ENCODE measurements at places on chromosomes 6 and 20.

DNA sequence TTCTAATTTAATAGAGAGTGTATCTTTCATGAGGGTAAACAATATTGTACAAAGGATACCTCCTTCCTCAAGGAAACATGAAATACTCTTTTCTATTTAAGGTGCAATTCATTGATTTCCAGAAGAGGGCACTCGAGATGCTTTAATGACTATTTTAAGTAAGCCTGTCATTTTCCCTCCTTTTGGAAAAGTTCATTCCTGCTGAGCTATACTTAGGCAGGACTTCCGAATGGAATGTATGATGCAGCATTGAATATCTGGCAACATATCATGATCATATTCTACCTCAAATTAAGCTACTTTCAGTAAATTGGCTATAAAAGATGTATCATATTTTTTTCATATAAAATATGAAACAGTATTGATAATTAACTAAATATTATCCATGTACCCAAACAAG is 5.0 kb downstream of the DST start:
- DNase-seq: no peak

- no peak for DNase-seq
These were observed 12.3 kb downstream of the PREX1 start for GRCh38 chr20:48815537-48815936.

DNA sequence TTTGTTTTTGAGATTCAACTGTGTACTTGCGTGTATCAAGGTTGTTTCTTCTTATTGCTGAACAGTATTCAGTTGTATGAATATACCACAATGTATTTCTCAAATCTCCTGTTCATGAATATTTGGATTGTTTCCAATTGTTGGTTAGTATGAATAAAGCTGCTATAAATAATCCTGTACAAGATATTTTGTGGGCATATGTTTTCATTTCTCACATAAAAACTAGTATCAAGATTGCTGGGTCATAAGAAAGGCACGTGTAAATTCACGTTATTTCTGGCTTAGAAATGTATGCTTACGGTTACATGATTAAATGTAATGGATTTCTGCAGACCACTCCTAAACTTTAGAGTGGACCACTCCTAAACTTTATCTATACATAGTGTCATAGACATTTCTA is 96.6 kb downstream of the BTBD3 start:
- no peak for DNase-seq

DNA sequence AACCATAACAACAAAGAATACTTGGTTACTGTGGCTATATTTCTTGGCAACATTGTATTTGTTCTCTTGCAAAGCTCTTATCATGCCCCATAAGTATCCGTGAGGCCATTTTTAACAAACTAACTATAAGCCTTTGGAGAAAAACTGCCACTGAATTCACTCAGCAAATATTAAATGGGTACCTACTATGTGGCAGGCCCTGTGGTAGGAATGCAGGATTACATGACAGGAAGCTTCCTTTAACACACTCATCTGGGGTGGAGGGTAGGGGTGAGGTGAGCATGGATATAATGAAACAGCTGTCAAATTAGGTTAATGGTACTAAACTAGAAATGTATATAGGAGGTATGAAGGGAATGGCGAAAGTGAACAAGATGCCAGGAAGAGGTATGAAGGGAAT is 504.8 kb downstream of the MEI4 start:
- DNase-seq: no peak

- no peak for DNase-seq
These were observed 27.8 kb downstream of the PAQR8 start for GRCh38 chr6:52389626-52390360.

GRCh38 chr20:50120935-50121693 is 8.2 kb upstream of the UBE2V1 start:
- no peak for DNase-seq

GRCh38 chr6:15675536-15676220 is 12.8 kb upstream of the DTNBP1 start:
- DNase-seq: no peak

DNA sequence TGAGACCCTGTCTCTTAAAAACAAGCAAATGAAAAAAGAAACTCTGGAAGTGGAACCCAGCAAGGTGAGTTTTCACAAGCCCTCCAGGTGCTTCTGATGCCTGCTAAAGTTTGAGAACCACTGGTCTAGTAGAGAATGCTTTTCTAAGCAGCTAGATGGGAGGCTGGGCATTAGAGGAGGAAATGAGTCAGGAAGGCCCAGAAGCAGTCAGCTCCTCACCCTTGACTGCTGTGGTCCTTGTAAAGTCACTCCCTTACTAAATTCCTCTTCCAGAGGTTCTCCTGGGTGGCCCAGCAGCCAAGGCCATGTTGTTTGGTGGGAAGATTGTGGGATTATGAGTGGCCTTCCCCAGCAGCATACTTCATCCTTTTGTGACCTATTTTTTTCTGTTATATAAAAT is 52.0 kb upstream of the FYN start:
- no peak for DNase-seq

GRCh38 chr6:41170547-41171160 is 7.7 kb upstream of the TREM2 start:
- DNase-seq: no peak

DNA sequence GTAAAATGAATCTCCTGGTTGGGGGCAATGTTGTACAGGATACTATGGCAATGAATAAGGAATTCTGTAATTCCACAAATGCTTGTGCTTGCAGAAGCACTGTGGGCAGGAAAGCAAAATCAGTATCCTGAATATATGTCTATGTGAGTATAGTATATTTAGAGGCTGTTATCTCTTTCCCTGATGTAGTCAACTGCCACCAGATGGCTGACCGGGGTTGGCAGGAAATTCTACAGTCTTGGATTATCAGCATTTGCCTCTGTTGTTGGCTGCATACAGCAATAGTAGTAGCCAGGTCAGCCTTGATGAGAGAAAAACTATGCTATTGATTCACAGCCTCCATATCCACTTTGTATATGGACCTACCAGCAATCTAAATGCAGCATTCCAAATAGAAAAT is 425.1 kb upstream of the JAG1 start:
- DNase-seq: no peak

GRCh38 chr6:80938131-80938530 is 814.4 kb downstream of the TENT5A start:
- no peak for DNase-seq

- no peak for DNase-seq
These were observed 83.8 kb downstream of the ATXN1 start for GRCh38 chr6:16677458-16677857.

DNA sequence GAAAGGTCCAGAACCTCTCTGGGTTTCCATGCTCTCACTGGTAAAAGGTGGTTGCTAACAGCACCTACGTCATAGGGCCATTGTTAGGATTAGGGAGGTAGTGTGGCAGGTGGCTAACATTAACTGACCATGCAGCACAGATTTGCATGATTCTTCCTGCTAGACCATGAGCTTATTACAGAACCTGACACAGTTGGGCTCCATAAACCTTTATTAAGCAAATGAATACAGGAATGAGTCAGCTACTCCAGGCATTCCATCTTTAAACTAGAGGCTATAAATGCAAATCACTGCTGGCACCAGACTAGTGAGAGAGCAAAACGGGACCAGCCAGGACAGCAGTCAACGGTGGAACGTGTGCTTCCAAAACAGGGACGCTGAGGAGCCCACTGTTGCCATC is 440.1 kb downstream of the PTPRT start:
- DNase-seq: no peak

DNA sequence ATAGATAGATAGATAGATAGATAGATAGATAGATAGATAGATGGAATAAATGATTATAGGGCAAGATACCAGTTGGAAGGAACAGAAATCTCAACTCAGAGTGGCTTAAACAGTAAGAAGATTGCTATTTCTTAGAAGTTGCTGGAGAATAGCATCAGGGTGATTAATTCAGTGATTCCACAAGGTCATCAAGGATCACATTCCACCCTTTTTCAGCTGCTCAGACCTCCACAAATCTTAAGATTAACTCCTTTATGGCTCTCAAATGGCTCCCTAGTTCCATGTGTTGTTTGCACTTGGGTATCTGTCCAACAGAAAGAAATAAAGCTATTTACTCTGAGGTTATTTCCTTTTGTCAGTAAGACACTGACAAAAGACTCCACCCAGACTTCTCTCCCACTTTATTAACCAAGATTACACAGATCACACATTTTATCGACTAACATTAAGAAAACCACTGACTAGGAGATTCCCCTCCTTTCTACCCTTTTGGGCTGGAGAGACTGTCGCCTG is 68.3 kb upstream of the KIF16B start:
- DNase-seq: no peak

- DNase-seq: no peak
These were observed 44.1 kb upstream of the SLC22A1 start for GRCh38 chr6:160077526-160077925.

- DNase-seq: peak; percentile 20
These were observed 21.9 kb upstream of the CHMP4B start for GRCh38 chr20:33789109-33789857.

- DNase-seq: no peak
These were observed 19.3 kb upstream of the AKIRIN2 start for GRCh38 chr6:87721311-87721710.

- DNase-seq: no peak
These were observed 284.7 kb upstream of the HSF2 start for GRCh38 chr6:122114717-122115116.

GRCh38 chr20:49006446-49006980 is 39.6 kb upstream of the CSE1L start:
- no peak for DNase-seq

DNA sequence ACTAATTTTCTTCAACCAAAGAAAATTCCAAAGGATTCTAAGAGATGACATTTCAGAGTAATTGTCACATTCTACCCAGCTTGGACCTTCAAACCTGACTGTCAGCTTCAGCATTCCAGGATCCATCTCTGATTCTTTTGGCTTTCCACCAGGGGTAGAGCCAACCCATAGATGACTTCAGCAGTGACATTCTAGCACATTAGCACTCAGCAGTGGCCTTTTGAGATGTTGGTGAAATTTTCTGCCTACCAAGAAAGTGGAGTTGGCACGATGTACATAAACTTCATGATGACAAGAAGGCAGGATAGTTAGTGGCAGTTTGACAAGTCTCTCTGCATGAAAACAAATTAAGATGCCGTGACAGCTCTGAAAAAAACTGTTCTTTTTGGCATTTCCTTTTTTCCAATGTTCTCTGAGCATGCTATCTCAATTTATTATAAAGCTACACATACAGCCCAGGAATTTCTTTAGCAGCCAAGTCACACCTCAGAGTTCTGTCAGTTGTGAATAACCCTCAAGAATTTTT is 466.5 kb upstream of the RNF217 start:
- DNase-seq: no peak

DNA sequence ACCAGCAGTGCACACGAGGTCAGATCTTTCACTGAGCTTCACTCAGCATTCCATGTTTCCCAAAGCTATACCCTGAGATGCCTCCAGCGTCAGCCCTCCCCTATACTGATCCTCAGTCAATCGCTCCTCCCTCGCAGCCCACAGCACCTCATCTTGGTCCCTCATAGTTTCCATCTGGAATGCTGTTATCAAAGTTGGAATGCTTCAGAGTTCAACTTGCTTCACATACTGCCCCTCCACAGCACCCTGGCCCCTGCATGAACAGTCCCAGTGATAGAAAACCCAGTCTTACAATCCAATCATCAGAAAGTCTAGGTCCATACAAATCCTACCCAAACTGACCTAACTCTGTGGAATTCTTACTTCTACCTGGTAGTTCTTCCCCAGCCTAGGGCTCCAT is 20.0 kb downstream of the SPAG4 start:
- DNase-seq: no peak

- peak; percentile 9 for DNase-seq
These were observed 24.1 kb upstream of the ROS1 start for GRCh38 chr6:117449549-117450439.

GRCh38 chr6:47862731-47863130 is 80.9 kb downstream of the OPN5 start:
- no peak for DNase-seq

DNA sequence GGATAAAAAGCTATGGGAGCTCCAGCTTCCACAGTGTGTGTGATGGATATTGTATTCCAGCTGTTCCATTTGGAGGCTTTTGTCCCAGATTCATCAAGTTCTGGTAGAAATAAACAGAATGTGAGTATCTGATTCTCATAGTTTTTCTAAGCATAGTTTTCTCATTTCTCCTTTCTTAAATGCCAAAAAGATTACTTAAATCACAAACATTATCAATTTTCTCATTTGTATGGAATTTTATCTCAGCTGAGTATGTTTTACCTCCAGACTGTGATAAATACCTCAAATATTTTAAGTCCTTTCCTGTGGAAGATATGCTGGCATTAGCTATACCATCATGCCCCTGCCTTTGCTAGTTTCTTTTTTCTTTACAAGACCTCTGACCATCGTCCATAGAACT is 767.3 kb downstream of the TFAP2A start:
- no peak for DNase-seq

DNA sequence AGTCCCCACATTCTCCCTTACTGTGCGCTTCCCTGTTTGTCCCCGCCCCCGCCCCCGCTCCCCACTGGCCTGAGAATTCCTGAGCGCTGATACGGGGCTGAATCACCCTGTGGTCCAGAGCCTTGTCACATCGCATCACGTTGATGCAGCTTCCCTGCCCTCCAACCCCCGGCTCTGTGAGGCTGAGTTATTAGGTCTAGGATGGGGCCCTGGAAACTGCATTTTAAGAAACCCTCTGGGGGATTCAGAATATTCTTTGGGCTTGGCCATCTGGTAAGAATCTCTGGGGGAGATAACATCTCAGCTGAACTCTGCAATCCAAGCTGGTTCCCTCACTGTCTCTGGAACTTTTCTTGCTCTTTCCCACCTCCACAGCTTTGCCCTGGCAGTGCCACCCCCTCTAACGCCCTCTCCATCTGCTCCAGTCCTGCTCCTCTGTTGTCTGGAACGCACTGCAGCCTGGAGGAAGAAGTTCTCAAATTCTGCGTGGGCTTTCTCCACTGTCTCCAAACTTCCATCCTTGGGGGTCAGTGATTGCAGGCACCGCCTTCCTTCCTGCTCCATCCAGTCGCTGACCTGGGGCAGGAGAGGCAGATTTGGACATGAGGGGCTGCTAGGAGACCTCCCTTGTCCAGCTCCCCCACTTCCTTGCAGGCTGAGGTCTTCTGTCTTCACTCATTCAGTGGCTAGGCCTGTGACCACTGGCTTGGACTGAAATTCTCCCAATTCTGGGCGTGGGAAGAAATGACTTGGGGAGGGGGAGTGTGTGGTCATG is 42.6 kb downstream of the KIAA1755 start:
- peak; percentile 68 for DNase-seq

DNA sequence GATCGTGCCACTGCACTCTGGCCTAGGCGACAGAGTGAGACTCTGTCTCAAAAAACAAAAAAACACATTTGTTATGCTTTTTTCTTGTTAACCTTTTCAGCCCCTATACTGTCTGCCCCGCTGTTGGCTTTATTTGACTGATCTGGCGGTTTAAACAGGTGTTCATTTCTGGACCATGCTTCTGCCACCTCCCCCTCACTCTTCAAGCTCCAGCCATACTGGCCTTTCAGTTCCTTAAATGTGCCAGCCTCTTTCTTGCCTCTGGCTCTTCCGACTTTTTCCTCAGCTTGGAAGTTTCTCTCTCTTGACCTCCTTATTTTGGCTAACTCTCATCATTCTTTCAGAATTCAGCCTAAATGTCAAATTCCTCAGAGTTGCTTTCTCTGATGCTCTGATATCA is 35.2 kb upstream of the TXLNB start:
- DNase-seq: no peak

GRCh38 chr6:47288267-47289090 is 21.2 kb downstream of the TNFRSF21 start:
- DNase-seq: no peak

- DNase-seq: no peak
These were observed 59.4 kb upstream of the TMEM30A start for GRCh38 chr6:75344021-75344420.

Measured in thoracic aorta (tissue), 2 donors.